Caki2 (cell line): ENCODE measurements at places on chromosomes 6 and 20. TPM values are rescaled to one million over a fixed set of nuclear protein-coding genes. Genes with fewer than 3 reads are reported as not detected.

BPI gene
- not detected in 2 replicates for total RNA-seq

TMC2 gene
- total RNA-seq = not detected in 2 replicates

WRNIP1 gene
- total RNA-seq = 75.4 and 94.7 TPM in 2 replicates

ULBP1 gene
- 0.57 and 0.64 TPM in 2 replicates for total RNA-seq

CD40 gene
- 24.1 and 29.9 TPM in 2 replicates for total RNA-seq

GPSM3 gene
- total RNA-seq = 0.14 and 3.4 TPM in 2 replicates

DNA sequence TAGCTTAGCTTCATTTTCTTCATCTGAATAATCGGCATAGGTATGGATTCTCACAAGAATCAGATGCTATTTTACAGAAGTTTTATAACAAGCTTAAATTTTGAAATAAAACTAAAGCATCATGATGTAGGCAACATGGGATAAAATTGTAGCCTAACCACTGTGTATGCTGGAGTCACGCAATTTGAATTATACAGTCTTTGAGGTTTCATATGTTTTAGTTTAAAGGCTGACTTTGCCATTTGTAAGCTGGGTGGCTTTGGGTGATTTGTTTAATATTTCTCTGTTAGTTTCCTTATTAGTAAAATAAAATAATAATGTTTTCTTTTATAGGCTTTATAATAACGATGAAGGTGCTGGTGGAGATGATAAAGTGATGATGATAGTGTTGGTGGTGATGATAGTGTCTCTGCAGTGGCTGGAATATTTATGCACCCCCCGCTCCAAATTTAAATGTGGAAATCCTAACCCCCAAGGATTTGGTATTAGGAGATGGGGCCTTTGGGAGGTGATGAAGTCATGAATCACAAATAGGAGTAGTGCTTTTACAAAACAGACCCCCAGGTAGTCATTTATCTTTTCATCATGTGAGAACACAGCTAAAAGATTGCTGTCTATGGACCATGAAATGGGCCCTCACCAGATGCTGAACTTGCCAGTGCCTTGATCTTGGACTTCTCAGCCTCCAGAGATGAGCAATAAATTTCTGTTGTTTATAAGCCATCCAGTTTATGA lies 42.0 kb downstream of the DOK5 start:
- no peak for DNase-seq

GRCh38 chr20:6838181-6838826 lies 70.8 kb downstream of the BMP2 start:
- DNase-seq = no peak

DNA sequence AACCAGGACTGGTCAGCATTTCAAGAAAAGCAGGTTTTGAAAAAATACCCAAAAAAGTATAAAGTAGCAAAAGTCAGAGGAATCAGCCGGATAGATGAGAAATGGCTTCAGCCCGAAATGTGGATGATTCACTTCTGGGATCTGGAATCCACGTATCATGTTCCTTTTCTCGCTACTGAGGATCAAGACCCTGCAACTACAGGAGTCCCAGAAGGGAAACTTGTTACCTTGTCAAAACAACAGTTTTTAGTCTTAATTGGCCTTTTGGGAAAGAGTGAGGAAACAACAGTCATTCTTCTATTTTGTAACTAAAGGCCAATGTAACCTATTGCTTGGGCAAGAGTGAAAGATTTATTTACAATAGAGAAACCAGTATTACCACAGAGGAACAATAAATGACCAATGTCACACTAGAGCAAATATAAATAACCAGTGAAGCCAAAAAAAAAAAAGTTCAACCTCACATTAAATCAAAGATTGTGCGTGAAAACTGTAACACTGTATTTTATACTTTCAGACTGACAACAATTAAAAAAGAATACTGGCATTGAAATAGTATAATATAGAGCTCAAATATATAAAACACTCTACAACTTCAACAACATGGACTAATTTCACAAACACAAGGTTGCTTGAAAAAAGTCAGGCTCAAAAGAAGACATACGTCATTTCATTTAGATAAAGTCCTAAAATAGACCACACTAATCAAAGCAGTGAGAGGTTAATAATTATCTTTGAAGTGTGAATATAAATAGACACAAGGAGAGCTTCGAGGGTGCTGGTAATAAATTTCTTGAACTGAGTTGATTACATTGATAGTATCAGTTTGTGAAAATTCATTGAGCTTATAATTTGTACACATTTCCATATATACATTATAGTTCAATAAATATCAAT lies 116.2 kb downstream of the GFRAL start:
- DNase-seq = no peak

- DNase-seq = no peak
Observed at GRCh38 chr6:111215131-111215530, 127.8 kb downstream of the SLC16A10 start.

DNA sequence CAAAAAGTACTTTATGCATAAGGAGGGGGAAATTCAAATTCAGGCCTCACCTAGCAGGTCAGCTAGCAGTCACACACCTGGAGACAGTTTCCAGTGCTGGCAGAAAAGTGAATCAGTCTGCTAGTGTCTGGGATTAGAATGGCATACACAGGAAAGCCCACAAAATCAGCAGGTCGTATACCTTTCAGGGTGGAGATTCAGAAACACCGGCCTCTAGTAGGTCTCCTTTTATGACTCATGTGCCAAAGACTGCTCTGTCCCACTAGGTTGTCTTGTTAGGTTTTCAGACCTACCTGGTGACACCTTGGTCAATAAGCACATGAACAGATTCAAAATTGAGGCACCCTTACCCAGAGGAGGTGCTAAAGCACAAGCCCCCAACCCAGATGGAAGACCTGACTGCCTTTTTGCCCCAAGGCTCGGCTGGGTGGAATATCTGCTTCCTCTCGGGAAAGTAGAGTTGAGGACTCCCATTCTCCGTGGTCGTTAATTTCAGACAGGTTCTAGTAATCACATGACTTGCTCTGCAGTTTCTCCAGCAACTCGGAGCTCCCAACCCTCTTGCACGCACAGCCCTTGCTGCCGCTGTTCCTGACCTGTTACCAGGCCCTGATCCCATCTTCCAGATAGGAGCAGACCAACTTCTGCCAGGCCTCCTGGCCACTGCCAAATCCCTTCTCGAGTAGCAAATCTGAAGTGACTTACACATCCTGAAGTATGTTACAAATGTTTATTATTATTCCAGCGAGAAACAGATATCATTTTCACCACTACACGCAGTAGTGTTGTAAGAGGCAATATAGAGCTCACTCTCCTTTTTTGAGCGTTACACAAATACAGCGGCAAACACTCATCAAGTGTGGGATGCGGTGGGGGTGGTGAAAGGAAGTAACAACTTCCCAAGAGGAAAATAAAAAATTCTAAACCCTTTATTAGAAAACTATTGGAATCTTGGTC lies 46.6 kb downstream of the AGPAT4 start:
- DNase-seq = no peak

- peak; percentile 77 for DNase-seq
Observed at GRCh38 chr6:54291146-54291545, 17.1 kb upstream of the TINAG start.

GRCh38 chr6:138662471-138662870 lies 111.1 kb upstream of the CCDC28A start:
- DNase-seq = no peak

- no peak for DNase-seq
Observed at GRCh38 chr6:90370493-90370959, 73.9 kb upstream of the BACH2 start.

DNA sequence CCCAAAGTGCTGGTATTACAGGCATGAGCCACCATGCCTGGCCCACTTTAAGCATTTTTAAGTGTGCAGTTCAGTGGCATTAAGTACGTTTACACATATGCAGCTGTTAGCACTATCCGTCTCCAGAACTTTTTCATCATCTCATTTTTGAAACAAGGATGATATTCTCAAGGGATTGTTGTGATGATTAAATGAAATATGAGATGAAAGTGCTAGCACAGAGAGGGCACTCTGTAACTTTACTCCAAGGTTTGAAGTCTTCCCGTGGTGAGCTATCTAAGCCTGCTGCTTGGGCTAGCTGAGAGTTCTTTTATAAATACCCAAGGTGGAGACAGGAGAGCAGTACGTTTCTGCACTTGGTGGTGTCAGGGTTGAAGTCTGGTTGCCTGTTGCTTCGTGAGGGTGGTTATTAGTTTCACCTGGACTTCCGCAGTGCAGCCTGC lies 6.6 kb downstream of the TM9SF4 start:
- no peak for DNase-seq

- no peak for DNase-seq
Observed at GRCh38 chr20:14792915-14793314, 455.5 kb upstream of the FLRT3 start.

GRCh38 chr6:150134280-150134920 lies 8.4 kb upstream of the PPP1R14C start:
- DNase-seq = no peak

- DNase-seq = no peak
Observed at GRCh38 chr6:49088631-49089030, 374.4 kb downstream of the MMUT start.

DNA sequence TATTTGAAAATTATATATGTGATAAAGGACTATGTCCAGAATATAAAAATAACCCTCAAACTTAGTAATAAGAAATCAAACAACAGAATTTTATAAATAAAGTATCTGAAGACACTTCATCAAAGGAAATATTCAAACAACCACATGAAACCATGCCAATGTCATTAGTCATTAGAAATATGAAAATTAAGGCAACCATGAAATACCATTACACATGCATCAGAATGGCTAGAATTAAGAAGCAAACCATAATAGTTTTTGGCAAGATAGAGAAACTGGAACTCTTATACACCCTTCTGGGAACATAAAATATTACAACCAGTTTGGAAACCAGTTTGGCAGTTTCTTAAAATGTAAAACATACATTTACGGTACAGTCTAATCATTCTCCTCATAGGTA lies 137.2 kb upstream of the ADGRB3 start:
- no peak for DNase-seq

- no peak for DNase-seq
Observed at GRCh38 chr20:41408156-41408794, 41.7 kb upstream of the EMILIN3 start.

DNA sequence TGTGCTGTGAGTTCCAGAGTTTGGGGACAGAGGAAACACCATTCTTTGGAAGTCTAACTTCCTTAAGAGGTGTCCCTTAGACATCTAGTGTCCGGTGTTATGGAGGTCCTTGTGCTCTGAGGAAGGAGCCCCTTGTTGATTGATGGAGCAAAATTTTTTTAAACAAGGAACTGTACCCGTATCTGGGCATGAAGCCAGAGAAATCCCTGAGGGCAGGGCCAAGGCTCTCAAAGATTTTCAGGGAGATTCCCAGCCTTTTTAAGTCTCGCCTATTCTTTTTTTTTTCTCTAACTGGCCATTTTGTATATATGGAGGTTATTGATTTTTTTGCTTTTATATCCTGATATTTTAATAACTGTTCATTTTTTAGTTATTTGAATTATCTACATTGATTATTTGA lies 45.9 kb downstream of the TRIM38 start:
- no peak for DNase-seq

DNA sequence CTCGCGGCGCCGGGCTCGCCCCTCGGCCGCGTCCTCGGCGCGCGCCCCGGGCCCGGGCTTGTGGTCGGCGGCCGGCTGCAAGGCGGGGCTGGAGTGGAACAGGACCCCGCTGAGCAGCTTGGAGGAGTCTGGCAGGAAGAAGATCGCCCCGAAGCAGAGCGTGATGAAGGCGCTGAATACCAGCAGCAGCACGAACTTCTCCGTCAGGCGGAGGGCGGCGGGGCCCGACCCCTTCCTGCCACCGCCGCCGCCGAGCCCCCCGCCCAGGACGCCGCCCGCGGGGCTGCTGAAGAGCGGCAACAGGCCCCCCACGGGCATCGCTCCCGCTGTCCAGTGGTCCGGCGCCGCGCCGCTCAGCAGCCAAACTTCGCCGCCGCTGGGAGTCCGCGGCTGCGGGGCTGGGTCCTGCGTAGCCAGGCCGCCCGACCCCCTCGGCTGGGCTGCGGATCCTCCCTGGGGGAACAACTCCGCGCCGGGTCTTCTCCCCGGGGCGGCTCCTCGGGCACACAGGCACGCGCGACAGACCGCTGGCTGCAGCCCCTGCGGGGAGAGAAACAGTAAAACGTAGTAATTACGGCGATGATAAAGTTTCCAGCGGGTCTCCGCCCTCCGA lies 707 bp downstream of the MAN1A1 start:
- DNase-seq = peak; percentile 8

DNA sequence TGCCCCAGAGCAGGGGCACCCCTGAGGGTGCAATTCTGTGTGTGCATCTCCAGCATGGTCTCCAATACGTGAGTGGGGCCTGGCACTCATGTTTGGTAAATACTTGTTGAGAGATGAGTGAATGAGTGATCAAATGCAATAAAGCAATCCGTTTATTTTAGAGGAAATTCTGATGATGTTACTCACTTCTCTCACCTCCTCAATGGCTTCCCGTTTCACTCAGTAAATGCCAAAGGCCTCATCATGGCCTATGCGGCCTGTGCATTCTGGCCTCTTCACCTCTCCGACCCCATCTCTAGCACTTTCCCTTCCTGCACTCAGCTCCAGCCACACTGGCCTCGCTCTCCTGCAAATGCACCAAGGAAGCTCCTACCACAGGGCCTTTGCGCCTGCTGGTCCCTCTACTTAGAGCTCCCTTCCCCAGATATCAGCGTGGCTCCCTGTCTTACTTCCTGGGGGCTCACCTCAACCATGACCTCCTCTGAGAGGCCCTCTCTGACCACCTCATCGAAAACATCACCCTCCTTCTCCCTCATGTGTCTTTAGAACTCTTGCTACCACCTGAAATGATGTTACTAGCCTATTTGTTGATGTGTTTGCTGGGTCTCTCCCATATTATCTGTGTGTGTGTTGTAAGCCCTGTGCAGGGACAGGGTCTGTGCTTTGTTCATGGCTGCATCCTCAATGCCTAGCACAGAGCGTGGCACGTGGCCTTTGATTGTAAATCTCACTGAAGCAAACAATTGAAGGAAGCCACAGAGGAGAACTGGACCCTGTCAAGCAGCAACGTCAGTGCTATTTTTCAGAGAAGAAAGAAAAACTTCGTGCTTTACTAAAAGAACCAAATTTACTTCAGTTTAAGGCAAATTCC lies 42.6 kb downstream of the RAB44 start:
- no peak for DNase-seq

DNA sequence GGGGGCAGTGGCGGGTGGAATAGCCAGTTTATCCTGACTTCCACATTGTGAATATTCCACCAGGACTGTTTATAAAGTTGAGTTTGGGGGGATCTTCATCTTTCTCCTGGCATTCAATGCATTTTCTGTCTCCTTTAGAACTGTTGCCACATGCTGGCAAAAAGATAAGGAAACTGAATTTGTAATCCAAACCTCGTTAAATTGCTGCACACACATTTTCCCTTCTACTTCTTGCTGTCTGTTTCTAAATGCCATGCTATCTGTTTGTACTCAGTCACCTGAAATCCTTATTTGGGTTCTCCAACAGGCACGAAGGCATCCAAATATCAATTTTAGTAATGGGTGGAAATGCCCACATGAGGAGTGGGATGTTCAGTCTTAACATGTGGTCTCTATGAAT lies 180.2 kb upstream of the CCN2 start:
- DNase-seq = no peak
